Fibroblast of the aortic adventitia (primary cell): ENCODE measurements at places on chromosomes 1 and 21.
A peak's percentile ranks its signal among the peaks of the same experiment; 100 is the strongest.

DNA sequence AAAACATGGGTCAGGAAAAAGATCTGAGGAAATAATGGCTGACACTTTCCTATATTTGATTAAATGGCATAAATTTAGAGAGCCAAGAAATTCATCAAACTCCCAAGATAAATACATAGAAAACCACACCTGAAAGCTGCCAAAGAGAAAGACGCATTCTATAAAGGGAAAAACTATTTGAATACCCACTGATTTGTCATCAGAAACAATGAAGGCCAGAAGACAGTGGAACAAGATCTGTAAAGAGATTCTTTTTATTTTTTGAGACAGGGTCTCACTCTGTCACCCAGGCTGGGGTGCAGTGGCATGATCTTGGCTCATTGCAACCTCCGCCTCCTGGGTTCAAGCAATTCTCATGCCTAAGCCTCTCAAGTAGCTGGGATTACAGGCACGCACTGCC, 17.4 kb downstream of the SDE2 start:
- no peak for DNase-seq

DNA sequence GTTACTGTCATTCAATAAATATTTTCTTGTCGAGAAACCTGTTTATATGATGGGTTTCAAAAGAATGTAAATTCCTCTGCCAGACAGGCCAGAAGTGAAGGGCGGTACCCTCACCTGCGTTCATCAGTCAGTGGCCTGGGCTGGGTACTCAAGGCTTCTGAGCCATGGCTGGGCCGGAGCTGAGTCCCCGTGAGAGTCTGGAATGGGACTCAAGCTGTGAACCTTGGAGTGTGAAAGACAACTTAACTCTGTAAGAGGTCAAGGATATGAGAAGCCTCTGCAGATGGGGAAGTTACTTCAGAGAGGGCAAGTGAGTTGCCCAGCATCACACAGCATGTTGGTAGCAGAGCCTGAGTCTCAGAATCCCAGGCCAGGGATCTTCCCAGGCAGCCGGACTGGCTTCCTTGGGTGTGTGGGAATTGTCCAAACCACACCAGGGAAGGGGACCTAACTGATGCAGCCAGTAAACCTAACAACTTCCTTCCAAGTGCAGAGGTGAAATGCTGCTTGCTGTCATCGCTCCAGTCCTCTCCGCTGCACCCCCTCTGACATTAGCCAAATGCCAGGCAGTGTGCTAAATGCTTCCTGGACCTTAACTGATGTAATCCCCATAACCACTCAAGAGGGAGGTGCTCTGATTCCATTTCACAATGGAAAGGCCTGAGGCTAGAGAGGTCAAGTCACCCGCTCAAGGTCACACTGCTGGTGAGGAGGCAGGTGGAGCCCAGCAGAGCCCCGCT, 4.8 kb downstream of the DISP3 start:
- DNase-seq = no peak

GRCh38 chr1:97170300-97170699, 448.7 kb downstream of the PTBP2 start:
- no peak for DNase-seq

DNA sequence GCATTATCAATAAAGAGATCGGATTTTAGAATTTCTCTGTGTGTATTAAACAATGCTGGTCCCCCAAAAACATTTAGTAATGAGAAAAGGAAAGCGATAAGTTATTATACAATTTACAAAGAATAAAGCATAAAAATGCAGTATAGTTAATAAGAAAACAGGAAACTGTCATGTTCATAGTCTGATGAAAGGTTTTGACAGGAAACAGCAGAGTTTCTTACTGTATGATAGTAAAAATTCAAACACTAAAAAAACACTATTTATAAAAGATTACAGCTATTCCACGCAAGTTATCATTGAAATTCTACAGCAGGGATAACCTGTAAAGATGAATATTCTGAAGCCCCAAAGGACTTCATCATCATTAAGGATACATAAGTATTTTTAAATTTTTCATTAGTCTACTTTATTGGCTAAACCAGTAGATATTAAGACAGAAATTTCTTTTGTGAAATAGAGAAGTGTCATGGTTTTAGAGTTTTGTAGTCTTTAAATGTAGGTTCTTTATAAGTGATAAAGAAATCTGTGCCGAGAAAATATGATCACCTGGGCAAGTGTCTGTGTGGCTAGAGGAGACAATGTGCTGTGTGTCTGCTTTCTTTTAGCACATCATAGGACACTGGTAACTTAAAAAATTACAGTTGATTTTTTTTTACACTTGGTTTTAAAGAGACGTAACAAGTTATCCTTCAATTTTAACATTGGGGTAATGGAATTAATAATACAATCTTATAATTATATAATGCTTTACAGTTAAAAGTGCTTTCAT, 49.7 kb upstream of the GFI1 start:
- DNase-seq = no peak

DNA sequence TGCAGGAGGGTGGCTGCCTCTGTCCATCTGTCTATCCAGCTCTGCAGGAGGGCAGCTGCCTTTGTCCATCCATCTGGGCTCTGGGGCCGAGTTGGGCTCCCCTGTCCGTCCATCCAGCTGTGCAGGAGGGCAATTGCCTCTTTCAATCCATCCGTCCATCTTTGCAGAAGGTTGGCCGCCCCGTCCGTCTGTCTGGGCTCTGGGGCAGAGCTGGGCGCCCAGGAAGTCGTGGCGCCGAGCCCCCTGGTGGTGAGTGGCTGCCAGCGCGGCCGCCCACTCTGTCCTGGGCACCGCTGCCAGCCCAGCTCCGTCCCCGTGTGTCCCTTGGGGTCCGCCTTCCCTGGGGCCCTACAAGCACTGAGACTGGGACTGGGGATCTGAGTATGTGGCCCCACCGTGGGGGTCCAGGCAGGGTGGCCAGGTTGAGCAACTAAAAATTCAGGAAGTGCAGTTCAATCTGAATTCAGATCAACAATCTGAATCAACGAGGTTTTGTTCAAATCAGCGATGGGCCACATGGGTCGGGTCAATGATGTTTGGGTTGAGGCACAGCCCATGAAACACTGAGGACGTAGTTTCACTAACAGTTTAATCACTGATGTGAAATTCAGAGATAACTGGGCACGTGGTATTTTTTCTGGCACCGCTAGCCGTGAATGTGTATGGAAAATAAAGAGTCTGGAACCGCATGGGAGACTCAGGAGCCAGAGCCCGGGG, 99.1 kb upstream of the ACTRT2 start:
- no peak for DNase-seq

- no peak for DNase-seq
Measured at GRCh38 chr21:37534431-37534830, 167.9 kb downstream of the DYRK1A start.

- no peak for DNase-seq
Measured at GRCh38 chr1:201511941-201512539, 5.1 kb upstream of the CSRP1 start.

GRCh38 chr1:173024543-173024942, 26.2 kb downstream of the TNFSF18 start:
- DNase-seq = no peak

DNA sequence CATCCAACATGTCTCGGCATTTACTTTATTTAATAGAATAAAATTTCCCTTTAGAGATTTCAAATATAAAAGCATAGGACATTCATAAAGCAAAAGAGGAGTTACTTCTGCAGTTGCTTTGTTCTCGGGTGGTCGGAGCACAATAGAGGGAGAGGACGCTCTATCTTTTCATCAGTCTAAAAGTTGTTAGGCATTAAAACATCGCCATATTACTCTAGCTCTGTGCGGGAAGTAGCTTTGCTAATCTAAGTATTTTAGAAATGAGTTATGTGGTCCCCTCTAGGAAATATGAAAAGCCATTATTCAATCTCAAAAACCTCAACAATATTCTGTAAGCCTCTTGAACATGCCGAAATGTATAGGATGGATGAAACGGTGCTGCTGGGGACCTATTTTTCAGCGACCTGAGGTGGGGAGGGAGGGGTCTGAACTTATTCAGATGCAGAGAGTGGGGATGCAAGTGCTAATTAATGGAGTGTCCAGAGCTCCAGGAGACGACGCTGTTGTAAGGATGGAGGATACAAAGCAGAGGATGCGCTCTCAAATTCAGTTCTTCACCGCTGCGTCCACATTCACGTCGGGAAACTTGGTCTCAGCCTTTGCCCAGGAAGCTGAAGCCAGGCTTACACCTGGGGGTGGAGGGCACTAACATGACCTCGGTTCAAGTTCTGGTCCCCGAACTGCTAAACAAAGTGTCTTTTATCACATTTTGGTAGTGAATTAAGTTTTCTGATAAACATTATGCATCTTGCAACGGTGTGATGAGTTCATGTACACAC, 6.3 kb downstream of the CDKN2C start:
- peak; percentile 42 for DNase-seq

DNA sequence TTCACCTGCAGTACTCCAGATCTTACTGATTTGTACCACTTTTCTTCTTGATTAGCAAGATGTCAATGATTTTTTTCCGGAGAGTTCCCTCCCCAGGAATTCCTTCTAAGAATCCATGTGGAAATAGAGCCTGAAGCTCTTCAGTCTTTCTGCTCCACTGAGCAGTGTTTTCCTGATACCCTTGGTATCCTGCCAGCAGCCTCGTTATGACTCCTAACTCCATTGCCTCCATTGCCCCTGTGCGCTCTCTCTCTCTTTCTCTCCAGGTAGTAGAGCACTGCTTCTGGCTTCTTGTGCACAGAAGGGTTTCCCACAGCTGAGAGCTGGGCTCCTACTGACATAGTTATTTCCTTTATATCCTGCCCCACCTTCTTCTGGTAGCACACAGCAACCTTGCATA, 12.2 kb downstream of the UBE2U start:
- no peak for DNase-seq

DNA sequence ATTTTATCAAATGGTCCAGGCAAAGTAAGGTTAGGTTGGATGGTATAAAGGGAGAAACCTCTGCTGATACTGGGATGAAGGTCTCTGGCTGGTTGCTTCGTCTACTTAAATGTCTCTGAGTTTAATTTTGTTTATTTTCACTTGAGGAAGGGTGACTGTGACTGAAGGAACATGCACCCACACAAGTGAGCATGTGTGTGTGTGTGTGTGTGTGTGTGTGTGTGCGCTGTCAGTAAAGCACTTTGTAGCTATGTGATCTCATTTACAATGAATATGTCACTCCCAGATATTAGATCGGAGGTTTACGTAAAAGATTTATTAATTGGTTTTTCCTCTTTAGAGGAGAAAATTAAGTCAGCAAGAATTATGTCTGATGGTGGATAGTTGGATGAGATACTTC, 4.4 kb downstream of the FOXD2 start:
- DNase-seq = no peak

- DNase-seq = no peak
Measured at GRCh38 chr1:245363461-245364200, 208.8 kb downstream of the KIF26B start.

GRCh38 chr1:223886516-223886921, 40.8 kb upstream of the TP53BP2 start:
- DNase-seq = no peak

- no peak for DNase-seq
Measured at GRCh38 chr21:42363312-42363711, 3.0 kb downstream of the TFF1 start.

DNA sequence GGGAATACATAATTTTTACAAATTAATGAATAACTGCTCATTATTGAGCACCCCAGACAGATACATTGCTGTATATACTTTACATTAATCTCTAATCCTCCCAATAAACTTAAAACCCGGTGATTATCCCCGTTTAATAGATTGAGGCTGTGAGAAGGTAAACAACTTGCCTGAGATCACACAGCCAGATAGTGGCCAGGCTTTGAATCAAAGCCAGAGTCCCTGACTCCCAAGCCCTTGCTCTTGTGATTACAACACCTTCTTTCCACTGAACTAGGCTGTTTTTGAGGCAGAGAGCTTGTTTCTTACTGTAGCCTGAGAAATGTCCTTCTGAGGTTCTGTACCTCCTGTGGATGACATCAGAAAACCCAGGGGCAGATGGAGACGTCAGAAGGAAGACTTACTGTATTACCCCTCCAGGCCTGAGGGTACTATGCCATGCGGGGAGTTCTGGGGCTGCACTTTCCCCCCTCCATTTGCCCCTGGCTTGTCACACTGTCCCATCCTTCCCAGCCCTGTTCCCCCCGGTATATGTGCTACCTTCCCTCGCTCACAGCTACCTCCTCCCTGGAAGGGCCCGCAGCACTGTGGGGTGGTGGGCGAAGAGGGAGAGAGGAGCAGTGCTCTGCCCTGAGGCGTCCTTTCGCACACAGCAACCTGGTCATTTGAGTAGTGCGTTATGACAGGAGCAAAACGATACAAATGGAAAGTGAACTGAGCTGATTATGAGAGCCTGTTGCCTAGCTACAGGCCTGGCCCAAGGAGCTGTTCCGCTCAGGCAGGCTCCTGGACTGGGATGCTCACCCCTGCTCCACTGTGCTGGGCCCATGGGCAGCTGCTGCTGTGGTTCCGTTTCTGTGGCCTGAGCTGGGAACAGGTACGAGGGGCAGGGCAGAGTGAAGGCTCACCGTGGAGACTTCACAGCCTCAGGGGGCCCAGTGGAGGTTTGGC, 4.6 kb downstream of the KCNC4 start:
- DNase-seq = peak; percentile 37

- peak; percentile 37 for DNase-seq
Measured at GRCh38 chr1:51927029-51927428, 48.5 kb upstream of the NRDC start.

GRCh38 chr1:162861101-162861500, at the start of gene CCDC190:
TSS of gene CCDC190 (minus strand) at chr1:162861175. CDS start at chr1:162859646, 1,529 bp downstream.
- peak; percentile 77 for DNase-seq

GRCh38 chr1:171730052-171730451, 11.8 kb downstream of the VAMP4 start:
- DNase-seq = peak; percentile 27

DNA sequence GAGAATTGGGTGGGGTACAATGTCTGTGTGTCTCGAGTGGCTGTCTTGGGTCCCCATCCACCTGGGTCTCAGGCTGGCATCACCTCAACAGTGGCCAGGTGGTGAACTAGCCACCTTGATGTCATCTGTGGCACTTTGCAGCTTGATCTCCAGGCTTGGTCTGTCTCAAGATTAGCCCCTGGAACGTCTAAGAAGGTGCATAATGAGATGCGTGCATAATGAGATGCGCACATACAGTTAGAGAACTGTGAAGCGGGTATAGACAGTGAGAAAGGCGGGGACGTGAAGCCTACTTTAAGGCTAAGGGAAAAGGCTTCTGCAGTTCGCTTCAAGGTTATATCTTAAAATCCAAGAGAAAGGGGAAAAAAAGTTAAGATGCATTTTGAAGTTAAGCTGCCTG, 98.7 kb downstream of the WDR4 start:
- DNase-seq = no peak

GRCh38 chr1:82919837-82920236, 1079.1 kb downstream of the TTLL7 start:
- no peak for DNase-seq

DNA sequence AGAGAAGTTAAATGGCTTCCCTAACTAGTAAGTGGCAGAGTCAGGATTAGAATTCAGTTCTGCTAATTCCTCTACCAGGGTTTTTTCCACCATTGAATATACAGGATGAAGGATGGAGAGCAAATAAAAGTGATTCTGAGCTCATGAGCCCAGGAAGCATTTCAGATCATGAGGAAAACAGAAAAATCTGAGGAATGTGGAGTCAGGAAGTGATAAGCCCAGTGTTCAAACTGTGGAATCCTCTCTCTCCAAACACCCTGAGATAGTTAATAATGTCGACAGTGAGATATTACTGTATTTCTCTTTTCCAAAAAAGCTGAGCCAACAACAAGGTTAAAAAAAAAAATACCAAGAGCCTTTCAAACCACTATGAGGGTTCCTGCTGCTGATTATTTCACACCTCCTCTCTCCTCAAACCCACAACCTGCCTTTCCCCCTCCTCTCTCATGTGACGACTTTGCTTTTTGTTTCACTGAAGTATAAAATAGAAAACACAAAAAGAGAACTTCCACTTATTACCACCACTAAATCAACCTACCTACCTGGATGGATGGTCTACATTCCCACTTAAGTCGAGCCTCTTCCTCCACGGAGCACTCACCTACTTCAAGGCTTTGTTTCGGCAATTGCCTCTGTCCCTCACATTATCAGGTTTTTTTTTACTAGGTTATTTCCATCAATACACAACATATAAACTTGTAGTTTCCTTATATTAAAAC, 8.9 kb downstream of the SLAMF1 start:
- DNase-seq = peak; percentile 3
